ENCODE measurements at places on chromosomes 7 and 10.

GRCh38 chr7:6121141-6121540 lies 90.0 kb downstream of the ANKRD61 start:
- DNase-seq: no peak

GRCh38 chr7:155365146-155365874 lies 67.6 kb downstream of the INSIG1 start:
- DNase-seq: no peak

- DNase-seq: no peak
Measured at GRCh38 chr7:15837306-15837950, 150.9 kb upstream of the MEOX2 start.

DNA sequence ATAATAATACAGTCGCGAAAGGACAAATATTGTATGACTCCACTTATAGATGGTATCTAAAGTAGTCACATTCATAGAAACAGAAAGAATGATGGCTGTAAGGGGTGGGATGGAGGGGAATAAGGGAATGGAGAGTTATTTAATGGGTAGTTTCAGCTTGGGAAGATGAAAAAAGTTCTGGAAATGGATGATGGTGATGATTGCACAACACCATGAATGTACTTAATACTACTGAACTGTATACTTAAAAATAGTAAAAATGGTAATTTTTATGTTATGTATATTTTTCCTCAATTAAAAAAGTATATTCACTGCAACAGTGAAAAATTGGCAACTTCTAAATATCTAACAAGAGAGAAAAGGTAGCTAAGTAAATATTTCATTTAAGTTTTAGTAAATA lies 265.8 kb downstream of the EXOC4 start:
- no peak for DNase-seq

GRCh38 chr7:21108182-21108581 lies 319.7 kb upstream of the SP4 start:
- DNase-seq: no peak

- no peak for DNase-seq
Measured at GRCh38 chr10:98405422-98405821, 9.6 kb downstream of the PYROXD2 start.

GRCh38 chr10:71531485-71532446 lies 135.0 kb downstream of the CDH23 start:
- DNase-seq: peak; percentile 40

DNA sequence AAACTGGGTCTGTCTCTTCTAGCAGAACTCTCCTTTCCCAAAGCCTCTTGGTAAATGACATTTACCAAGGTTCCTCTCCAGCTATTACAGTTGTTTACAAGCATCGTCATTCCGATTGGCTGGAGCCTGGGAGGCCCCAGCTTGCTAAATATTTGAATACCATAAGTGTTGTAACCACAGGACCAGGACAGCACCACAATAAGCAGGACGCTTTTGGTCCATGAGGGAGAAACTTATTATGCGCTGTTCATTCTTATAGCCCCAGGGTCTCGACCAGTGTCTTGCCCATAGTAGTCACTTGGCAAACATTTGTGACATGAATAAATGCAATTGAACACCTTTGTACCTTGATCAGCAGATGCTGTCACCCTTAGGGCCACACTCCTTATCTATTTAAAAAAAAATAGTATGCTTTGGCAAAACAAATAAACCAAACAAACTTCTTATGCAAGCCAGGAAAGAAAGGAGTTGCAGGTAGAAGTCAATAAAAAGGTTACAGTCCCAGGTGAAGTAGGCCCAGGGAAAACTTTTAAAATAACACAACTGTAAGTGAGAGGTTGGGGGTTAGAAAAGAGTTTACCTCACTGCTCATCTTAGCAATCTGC lies 32.8 kb downstream of the NRAP start:
- DNase-seq: no peak

DNA sequence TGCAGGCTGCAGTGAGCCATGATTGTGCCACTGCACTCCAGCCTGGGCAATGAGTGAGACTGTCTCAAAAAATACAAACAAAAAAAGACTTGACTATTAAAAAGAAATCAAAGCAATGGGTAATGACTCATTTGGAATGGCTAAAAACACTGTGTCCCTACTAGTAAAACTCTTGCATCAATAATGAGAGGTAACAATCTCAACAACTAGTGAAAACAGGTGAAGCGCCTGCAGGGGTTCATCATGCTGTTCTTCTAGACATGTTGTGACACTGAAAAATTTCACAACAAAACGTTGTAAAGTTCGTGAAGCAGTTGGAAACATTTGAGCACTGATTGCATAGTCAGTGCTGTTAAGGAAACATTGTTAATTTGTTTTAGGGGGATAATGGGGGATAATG lies 26.9 kb upstream of the SLC29A4 start:
- DNase-seq: no peak

- no peak for DNase-seq
Measured at GRCh38 chr7:152480664-152481063, 44.9 kb upstream of the KMT2C start.
